Left cardiac atrium (tissue), 4 donors: ENCODE measurements at places on chromosomes 5 and 9.

- DNase-seq: peak; percentile 53
Measured at GRCh38 chr9:124399323-124399967, 15.8 kb downstream of the PSMB7 start.

DNA sequence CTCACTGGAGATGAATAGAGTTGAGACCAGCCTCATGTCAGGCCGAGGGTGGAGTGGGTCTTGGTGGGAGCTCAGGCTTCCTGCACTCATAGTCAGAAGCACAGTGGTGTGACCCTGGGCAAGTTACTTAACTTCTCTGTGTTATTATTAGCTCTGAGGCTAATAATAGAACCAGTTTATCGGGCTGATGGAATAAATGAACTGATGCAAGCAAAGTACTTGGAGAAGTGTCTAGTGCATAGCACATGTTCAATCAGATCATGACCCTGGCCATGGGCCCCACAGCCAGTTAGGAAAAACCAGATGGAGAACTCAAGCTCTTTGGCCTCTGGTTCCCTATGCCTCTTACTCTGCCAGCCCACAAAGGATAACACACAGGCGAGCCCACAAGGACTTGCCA lies 45.3 kb upstream of the OSMR start:
- DNase-seq: no peak

DNA sequence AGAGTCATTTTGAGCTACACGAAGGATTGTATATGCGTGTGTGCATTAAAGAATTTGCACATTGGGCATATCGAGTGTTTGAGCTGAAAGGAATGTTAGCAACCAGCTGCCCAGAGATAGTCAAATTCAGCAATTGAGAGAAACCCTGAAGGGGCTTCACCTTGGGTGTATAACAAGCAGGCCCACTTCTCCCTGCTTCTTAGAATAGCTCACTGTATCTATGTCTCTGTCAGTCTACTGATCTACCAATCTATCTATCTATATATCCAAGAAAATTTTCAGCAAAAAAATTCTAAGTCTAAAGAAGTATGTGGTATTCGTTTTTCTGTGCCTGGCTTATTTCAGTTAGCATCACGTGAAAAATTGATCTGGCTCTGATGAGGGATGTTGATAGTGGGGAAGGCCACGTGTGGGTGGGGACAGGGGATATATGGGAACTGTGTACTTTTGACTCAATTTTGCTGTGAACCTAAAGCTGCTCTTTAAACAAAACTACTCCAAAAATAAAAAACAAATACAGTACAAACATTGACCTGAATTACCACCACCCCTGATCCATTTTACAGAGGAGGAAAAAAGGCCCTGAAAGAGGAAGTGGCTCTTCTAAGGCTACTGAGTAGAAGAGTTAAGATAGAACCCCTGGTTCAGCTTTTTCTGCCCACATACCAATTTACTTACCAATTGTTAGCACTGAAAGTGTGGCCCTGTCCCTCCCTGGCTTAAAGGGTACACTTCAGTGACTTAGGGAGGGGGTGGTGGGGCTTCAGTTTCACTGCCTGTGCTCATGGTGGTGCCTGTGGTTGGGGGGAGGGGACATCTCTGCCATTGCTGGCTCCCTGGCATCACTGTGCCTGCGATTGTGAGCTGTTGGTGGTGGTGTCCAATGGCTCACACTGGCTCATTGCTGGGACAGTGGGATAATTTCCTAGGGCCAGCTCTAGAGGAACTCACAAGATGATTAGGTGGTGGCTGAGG lies 141.8 kb downstream of the DOCK2 start:
- DNase-seq: no peak

- DNase-seq: no peak
Measured at GRCh38 chr5:180105827-180106312, 34.3 kb upstream of the RNF130 start.

- DNase-seq: no peak
Measured at GRCh38 chr5:53425687-53426511, 54.5 kb upstream of the FST start.
